Activated CD4-positive, CD25-positive, alpha-beta regulatory T cell (primary cell): ENCODE measurements at places on chromosomes 2 and 18.

DNA sequence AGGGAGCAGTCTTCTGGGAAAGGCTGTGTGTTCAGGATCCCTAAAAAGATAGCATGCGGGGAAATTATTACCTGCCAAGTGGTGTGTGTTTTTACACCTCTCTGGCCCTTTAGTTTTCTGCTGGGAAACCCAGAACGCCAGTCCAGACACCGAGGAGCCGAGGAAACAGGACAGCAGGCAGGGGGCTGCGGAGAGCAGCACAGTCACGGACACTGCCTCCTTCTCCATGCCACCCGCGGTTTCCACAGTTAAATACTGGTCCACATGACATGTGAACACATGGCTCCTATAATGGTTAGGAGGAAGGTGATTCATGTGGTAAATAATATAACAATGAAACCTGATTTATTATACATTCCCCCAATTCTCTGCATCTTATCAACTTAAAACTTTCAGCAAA is 20.4 kb downstream of the CNOT11 start:
- DNase-seq, result no peak

GRCh38 chr2:239118264-239118663 is 270.4 kb downstream of the TWIST2 start:
- no peak for DNase-seq

DNA sequence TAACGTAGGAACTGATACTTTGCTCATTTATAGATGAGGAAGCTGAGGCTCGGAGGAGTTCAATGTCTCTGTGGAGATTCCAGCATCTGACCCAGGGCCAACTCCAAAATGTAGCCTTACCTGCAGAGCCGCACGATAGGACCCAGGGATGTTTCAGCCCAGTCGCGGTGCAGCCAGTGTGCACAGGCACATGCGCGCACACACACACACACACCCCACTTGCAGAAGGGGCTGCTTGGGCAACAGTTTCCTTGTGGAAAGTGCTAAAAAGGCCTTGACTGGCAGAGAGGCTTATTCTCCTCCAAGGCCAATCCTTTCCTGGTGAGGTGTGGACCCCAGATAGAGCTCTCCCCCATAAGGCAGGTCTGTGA is 101.7 kb downstream of the ZFP36L2 start:
- no peak for DNase-seq

- no peak for DNase-seq
Observed at GRCh38 chr2:172230889-172231401, 128.2 kb upstream of the DLX2 start.

GRCh38 chr18:36302676-36303075 is 5.2 kb downstream of the FHOD3 start:
- DNase-seq, result no peak

DNA sequence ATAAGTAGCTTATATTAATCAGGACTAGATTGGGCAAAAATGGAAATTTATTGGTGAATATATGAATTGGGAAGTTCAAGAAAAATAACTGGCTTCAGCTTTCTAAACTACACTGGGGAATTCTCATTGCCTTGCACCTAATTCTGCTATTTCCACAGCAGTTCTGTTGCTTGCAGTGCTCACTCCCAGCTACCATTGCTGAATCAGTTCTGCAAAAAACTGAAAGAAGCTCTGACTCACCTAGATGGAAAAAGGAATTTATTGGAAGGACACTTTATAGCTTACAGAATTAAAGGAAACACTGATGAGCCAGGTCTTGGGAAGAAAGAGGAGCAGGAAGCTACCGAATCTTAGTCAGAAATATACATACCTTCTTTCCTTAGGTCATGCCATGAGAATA is 60.3 kb upstream of the ACVR1 start:
- no peak for DNase-seq

- no peak for DNase-seq
Observed at GRCh38 chr2:113892004-113892710, 2.3 kb downstream of the ACTR3 start.

DNA sequence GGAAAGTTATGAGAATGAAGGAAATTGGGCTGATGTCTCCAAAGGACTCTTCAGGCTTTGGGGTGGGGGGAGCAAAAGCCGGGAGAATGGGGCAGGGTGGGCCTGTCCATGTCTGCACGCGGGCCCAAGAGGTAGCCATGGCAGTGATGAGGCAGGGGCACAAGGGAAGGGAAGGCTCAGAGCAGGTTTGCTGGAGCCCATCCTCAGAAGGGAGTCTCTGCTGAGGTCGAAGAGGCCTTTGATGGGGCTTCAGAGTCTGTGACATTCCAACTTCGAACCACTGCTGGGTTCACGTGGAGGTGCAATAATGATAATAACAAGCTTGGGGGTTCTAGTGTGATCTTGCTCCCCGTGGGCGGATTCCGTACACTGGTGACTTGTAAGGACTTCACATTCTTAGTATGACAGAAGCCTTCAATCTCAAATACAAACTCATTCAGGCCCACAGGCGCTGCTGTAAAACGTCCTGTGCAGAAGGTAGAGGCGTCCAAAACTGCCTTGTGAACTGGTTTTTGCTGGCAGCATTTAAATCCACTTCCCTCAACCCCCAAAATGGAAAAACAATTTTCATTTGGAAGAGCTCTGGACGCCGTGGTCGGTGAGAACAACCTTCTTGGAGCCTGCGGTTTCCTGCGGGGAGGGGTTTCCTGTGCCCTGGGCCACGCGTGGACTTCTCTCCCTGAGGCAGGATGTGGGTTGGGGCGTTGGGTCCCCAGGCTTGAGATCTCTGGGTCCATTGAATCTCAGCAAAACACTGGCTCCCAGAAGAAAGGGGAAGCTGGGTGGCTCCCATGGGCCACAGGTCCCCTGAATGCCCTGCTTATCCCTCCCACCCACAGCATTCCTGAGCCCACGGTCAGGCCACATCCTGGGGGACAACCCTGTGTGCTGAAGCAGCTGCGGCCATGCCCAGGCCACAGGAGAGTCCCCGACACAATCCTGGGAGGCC is 151.0 kb downstream of the TPO start:
- DNase-seq, result no peak

DNA sequence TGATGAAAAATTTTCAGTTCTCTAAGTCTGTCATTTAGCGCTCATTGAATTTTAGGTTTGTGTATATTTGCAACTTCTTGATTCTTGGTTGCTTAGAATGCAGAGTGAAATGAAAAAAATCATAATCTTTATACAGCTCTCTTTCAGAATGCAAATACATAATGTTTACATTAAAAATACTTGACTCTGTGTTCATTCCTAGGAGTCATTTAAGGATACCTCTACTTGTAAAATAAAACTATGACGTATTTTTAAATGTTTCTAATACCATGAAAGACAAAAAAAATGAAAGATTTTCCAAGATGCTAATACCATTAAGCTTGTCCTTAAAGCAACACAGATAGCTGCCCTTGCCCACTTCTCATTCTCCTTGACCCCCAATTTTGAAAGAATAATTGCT is 259.0 kb downstream of the L3MBTL4 start:
- no peak for DNase-seq

- DNase-seq, result no peak
Observed at GRCh38 chr18:8750954-8751415, 45.6 kb downstream of the MTCL1 start.

DNA sequence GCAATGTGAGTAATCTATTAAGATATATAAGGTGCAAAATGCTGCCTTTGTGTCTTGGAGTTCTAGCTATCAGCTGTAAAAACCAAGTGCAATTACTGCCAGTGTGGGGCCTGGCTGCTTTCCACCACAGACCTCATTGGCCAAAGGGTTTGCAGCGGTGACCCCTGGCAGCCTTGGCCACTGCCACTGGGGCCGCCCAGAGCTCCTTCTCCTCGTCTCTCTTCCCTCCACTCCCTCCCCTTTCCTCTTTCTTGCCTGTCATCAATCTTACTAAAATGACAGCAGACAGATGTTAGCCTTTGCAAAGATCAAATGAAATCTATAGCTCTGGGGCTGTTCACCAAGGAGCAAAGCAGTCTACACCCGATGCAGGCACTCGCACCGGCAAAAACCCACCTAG is 986.3 kb downstream of the BCL11A start:
- DNase-seq, result no peak

DNA sequence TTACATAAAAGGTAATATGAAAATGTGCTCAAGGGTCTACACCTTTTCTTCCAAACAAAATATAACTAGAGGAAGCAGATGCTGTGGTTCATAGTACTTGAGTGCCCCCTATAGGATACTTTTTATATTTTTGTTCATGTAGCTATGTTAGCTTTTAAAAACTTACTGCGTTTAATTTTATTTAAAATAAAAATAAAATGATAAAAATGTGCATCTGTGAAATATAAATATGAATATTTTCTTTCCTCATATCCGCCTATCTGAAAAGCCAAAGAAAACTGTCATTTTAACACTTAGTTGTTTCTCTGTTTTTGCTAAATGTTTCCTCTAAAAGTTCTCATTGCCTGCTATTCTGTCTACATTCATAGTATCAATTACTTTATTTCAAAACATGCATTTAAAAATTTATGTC is 9.6 kb upstream of the LRP1B start:
- no peak for DNase-seq

DNA sequence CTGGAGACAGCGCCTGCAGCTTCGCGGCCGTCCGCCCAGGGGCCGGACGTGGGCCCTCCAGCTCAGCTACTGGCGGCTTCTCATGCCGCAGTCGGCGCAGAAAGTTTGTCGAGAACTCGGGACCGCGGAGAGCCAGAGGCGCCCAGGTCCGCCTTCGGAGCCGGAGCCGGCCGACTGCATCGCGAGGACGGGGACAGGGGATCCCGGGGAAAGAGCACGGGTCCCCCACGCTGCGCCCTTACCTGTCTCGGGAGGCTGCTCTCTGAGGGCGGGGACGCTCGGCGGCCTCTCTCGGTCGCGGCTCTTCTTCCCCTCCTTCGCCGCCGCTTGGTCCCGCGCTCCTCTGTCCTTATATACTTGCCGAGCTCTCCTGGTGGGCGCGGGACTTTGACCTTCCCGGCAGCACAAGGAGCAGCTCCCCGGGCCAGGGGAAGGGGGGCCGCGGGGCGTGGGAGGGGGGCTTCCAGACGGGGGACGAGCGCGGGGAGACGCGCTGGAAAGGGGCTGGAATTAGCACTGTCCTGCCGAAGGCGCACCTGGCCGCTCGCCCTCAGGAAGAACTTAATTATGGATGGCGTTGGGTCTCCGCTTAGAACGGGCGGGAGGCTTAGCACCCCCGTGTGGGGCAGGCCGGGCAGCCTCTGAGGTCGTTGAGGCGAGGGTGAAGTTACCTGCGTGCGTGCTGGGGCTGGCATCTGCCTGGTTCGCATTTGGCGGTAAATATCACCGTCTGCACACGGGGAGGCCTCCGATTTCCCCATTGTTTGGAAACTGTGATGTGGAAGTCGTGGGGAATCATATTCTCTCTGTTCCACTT is at the start of gene POMC:
POMC (minus strand) TSS at position 325 of the 817 bp plus-strand sequence. CDS start 3,808 bp downstream, outside the sequence.
- no peak for DNase-seq

GRCh38 chr2:119280680-119281079 is 57.0 kb downstream of the STEAP3 start:
- DNase-seq, result no peak

- DNase-seq, result no peak
Observed at GRCh38 chr2:45950606-45951005, 299.1 kb downstream of the PRKCE start.

- DNase-seq, result no peak
Observed at GRCh38 chr18:7575465-7576028, 8.4 kb downstream of the PTPRM start.

- no peak for DNase-seq
Observed at GRCh38 chr18:76126327-76126726, 368.7 kb downstream of the ZNF516 start.

DNA sequence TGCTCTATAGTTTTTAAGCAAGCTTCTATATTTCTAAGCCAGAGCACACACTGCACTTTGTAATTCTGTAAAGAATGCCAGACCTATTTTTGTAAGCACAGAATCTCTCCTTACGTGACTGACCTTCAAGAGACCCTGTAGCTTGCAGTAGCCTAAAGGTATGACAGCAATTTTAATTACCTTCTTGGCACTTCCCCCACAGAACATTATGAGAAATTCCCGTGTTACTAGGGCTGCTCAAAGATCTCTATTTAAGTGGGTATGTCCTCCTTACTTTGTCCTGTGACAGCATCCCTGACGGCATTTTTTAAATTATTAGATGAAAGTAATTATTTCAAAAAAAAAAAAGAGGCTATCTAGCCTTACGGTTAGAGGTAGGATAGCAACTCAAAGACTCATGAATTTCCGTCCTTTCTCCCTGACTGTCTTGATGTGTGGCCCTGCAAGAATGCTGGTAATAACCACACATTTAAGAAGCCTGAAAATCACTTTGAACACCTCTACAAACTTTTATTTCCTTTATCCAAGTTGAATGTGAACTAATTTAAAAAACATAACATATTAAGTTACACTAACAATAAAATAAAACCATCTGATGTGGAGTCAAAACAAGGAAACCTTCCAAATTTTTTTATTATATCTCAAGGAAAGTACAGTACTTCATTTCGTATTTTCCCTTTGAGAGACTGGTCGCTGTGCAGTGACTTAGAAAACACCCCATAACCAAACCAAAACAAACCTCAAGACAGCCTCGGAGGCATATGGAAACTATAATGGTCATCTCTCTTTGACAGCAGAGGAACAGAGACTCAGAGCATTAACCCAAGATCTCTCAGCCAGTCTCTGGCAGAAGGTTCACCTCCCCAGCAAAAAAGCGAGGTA is 54.9 kb downstream of the THUMPD2 start:
- no peak for DNase-seq

GRCh38 chr18:55552526-55553189 is 35.3 kb downstream of the TCF4 start:
- DNase-seq, result no peak

- DNase-seq, result no peak
Observed at GRCh38 chr2:99140056-99140859, 1.2 kb upstream of the C2orf15 start.

- no peak for DNase-seq
Observed at GRCh38 chr2:23204685-23205242, 180.2 kb upstream of the KLHL29 start.

DNA sequence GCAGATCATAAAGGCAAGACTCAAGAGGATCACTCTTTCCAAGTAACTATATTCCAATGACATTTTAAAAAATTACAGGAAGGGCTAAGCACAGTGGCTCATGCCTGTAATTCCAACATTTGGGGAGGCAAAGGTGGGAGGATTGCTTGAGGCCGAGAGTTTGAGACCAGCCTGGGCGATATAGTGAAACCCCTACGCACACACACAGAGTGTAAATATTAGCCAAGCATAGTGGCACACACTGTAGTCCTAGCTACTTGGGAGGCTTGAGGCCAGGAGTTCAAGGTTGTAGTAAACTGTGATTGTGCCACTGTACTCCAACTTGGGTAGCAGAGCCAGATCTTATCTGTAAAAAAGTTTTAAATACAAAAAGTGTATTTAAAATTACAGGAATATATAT is 450.2 kb upstream of the NRP2 start:
- DNase-seq, result no peak

DNA sequence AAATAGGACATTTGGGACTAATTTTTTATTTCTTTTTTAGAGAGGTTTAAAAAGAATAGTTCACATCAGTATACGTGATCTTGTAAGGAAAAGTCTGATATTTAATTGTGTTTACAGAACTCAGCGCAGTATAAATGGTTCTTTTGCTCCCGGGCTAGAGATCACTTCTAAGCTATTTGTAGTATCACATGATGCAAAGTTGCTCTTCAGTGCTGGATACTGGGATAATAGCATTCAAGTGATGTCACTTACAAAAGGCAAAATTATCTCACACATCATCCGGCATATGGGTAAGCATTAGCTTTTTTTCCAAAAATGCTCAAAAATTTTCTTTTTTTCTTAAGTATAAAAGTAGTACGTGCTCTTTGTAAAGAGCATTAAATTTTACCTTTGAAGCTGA is 37.4 kb upstream of the CYP20A1 start:
- DNase-seq, result no peak

- no peak for DNase-seq
Observed at GRCh38 chr2:168252976-168253375, 5.6 kb upstream of the STK39 start.

GRCh38 chr2:104434318-104434792 is 419.6 kb upstream of the POU3F3 start:
- DNase-seq, result no peak

GRCh38 chr18:57113799-57114420 is 33.0 kb upstream of the BOD1L2 start:
- DNase-seq, result no peak
